ENCODE measurements at places on chromosomes 7 and 10.

GRCh38 chr10:59905066-59905730, 1.2 kb downstream of the CCDC6 start:
- peak; percentile 13 for DNase-seq

DNA sequence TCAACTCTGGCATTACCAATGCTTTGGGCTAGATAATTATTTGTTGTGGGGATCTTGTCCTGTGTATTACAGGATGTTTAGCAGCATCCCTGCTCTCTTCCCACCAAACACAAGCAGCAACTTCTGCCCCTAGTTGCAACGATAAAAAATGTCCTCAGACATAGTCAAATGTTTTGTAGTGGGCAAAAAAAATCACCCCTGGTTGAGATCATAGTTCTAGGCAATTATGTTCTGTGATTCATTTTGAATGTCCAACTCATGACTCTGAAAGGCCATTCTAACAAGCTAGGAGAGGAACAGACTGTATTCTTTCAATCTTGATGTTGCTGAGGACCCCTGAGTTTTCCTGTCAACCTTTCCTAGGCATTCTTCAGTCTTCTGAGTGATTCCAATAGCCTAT, 79.5 kb downstream of the RTKN2 start:
- no peak for DNase-seq

DNA sequence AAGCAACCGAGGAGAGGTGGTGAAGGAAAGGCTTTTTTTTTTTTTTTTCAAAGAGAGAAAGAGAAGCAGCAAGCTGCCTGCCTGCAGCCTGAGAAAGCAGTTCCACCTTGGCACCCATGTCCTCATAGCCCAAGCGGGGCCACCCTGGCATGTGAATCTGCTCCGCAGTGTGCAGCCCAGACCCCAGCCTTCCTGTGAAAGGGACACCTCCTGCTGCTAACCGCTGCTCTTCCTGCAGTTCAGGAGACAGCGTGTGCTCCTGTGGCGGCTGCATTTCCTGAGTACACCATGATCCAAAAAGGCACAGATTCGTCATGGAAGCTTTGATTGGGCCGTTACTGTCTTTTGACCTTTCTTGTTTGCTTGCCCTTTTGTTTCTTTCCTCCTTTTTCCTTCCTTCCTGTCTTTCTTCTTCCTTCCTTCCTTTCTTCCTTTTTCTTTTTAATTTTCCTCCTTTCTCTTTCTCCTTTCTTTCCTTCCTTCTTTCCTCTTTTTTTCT, 38.1 kb downstream of the IKZF1 start:
- DNase-seq = no peak

DNA sequence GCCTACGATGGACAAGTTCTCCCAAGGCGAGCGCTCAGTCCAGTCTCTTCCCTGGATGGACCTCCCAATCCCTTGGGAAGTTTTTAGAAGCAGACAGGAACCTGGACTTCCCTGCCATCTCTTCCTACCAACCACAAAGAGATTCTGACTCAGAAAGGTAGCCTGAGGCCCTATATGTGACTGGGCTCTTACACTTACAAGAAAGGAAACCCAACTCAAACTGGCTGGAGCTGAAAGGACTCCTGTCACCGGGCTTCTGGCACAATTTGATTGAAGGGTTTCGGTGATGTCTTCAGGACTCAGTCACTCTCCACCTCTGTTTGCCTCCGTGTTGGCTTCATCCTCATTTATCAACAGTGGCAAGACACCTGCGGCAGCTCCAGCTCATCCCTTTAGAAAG, 3.7 kb upstream of the COL13A1 start:
- DNase-seq = no peak

DNA sequence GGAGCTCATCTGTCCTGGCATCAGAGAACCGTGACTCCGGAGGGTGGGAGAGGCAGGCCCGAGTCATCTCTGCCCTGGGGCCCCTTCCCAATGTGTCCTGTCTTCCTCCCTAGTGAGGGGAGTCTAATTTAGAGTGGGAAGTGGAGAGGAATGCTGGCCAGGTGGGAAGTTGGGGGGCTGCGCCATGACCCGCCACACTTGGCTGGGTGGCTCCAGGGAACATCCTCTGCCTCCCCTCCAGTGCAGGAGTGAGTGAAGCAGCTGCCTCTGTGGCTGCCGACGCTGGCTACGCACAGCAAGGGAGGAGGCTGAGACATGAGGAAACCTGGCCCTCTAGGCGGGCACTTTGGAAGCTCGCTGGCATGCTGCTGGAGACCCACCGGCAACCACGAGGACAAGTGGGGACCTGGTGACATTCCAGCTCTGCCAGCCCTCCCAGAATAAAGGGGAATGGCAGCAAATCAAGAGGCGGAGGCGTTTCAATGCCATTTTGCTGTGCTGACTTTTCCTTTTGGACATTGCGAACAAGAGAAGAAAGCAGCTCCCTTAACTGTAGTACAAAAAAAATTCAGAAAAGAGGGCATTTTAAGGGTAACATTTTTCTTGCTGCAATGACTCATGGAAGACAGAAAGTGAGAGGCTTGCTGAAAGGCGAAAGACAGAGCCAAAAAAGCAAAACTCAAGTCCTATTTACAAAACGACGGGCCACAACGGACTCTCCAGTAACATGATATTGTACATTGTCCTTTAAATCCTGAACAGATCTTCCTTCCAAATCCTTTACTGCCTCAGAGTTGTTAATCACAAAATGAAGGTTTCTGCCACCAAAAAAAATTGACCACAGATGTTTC, 121.2 kb upstream of the PITRM1 start:
- no peak for DNase-seq

- peak; percentile 76 for DNase-seq
Measured at GRCh38 chr7:16055263-16055976, 365.9 kb downstream of the CRPPA start.

- DNase-seq = no peak
Measured at GRCh38 chr7:140495514-140496097, 16.3 kb upstream of the MKRN1 start.

- DNase-seq = no peak
Measured at GRCh38 chr7:389911-390601, 100.1 kb downstream of the FOXL3 start.

DNA sequence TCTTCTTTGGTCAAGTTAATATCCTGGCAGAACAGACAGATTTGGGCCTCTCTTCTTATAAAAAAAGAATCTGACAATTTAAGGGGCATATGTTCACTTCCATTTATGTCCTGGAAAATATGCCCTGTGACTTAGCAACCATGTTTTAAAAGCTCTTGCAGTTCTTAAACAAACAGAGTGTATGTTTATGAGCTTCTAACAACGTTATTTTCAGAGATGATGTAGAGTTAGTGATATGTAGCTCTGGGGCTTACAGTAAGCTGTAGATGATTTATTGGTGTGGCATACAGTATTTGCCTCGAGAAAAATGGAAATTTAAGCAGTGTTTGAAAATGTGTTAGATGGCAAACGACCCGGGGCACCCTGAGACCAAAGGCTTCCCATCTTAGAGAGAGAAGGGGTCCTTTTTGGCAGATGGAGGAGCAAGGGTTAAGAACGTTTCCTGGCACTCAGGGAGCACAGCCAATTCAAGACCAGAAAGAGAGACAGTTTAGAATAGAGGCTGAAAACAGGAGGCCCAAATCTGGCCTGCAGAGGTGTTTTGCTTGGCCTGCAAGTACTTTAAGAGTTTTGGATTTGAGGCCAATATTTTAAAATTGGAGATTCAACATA, 397.5 kb downstream of the KCNMA1 start:
- no peak for DNase-seq

DNA sequence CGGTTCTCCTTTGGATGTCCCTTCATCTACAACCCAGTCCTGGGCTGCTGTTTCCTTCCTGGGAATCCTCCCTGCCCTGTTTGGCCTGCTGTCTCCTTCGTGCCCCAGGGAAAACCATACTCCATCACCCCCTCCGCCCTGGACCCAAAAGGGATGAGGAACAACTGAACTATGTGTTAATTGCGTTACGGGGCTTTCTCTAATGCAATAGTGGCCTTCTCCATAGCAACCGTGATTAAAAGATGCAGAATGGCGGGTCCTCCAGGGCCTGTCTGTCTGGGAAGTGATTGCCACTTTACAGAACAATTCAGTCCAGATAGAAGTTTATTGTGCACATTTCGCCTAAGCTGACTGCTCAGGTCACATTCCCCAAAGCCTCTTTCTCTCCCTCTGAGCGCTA, 112.0 kb upstream of the FGFR2 start:
- peak; percentile 1 for DNase-seq

- DNase-seq = peak; percentile 64
Measured at GRCh38 chr7:19958309-19958896, 185.0 kb upstream of the TMEM196 start.
